ENCODE measurements at places on chromosomes 1 and 21.
A peak's percentile ranks its signal among the peaks of the same experiment; 100 is the strongest.

- peak; percentile 74 for DNase-seq
Observed at GRCh38 chr1:199243423-199244061, 604.7 kb downstream of the PTPRC start.

GRCh38 chr1:110356379-110356778, 17.2 kb downstream of the RBM15 start:
- no peak for DNase-seq

DNA sequence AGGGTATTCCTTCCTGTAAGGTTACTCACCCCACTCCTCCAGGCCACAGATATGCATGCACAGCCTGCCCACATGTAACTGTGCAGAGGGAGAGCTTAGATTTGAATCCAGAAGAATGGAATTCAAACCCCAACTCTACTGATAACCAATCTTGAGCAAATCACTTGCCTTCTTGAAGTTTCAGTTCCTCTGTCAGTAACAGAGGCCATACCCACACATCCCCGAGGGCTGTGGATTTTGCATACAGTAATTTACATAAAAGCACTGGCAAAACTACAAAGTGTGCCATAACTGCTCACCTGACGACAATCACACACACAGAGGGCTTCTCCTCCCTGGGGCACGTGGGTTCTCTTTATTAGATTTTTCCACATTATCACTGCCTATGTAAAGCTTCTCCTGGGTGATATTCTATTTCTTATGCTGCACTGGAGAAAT, 18.6 kb downstream of the CD247 start:
- no peak for DNase-seq

DNA sequence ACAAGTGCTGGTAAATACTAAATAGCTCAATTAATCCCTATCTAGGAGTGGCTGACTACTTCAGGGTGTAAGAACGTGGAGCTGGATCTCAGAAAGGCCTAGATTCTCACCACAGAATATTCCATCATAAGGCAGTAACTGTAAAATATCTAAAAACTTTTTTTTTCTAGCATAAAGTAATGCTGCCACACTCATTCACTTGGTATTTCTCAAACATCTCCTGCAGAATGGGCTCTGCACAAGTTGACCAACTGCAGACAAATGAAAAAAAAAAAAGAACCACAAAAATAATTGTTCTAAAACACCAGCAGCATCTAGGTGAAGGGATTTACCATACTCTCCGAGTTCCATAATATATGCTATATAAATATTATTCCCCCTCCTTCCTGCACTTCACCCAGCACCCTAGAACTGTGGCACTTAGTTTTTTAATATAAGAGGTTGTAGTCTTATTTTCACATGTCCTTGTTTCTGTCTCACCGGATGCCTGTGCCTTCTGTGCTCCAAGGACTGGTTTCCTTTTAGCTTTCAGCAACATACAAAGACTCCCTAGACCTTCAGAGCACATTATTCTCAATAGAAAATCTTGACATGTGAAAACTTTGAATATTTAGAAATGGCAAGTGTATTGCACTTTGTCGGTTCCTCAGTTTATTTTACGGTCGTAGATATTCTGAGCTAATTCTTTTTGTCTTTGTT, 8.9 kb downstream of the VSIG8 start:
- no peak for DNase-seq

DNA sequence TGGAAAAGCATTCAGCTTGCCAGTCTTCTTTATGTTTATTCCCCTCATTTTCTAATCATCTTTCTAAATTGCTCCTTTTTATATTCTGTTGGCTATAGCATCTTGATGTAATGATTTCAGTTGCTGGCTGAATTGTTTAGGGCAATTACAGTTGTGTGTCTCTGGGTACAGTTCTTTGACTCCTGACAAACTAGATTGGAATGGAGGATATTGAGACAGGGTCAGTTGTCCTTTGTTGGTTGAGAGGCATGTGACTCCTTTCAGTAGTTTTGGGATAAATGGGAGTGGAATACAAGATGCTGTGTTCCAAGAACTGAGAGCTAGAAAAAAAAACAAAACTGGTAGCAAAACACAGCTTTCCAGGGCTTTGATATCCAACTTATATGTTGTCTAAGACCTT, 1.5 kb downstream of the CENPF start:
- DNase-seq = no peak

DNA sequence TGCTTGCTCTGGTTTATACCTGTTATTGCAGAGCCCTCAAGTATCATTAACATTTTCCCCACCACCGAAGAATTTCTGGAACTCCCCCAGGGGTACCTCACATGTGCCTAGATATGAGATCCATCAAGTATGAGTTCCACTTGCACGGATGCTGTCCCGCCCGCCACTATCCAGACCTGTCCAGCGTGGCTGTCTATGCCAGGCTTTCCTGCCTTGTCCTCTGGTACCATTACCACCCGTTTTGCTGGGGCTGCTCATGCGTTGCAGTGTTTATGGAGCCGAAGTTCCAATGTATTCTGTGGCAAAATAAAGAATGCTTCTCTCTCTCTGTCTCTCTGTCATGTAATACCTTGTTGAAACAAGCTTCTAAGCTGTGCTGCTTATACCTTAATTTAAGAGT, 543.5 kb upstream of the PTBP2 start:
- DNase-seq = no peak

GRCh38 chr1:185260611-185261010, 56.4 kb downstream of the IVNS1ABP start:
- DNase-seq = no peak

DNA sequence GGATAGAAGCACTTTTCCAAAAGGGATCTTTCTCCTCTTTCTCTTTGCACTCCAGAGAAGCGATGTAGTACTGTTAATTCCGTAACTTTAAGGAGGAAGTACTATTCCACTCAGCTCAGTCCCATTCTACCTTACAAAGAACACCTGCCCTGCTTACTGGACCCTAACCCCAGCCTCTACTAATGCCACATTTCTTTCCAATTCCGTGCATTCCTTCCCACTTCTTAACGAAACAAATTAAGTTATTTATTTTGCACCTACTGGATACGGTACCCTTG, 511 bp downstream of the NDC1 start:
- no peak for DNase-seq

- DNase-seq = peak; percentile 68
Observed at GRCh38 chr1:153567621-153568366, 2.1 kb upstream of the S100A2 start.

- no peak for DNase-seq
Observed at GRCh38 chr1:125118147-125118993, 3933.6 kb downstream of the SRGAP2C start.

- DNase-seq = peak; percentile 45
Observed at GRCh38 chr1:226063977-226064815, 1.7 kb downstream of the H3-3A start.

- DNase-seq = peak; percentile 99
Observed at GRCh38 chr1:99279525-99279924, 15.2 kb downstream of the PLPPR4 start.

- DNase-seq = no peak
Observed at GRCh38 chr1:32338637-32339145, 2.7 kb upstream of the MARCKSL1 start.

- DNase-seq = no peak
Observed at GRCh38 chr1:247357052-247357780, 25.5 kb upstream of the ZNF496 start.

DNA sequence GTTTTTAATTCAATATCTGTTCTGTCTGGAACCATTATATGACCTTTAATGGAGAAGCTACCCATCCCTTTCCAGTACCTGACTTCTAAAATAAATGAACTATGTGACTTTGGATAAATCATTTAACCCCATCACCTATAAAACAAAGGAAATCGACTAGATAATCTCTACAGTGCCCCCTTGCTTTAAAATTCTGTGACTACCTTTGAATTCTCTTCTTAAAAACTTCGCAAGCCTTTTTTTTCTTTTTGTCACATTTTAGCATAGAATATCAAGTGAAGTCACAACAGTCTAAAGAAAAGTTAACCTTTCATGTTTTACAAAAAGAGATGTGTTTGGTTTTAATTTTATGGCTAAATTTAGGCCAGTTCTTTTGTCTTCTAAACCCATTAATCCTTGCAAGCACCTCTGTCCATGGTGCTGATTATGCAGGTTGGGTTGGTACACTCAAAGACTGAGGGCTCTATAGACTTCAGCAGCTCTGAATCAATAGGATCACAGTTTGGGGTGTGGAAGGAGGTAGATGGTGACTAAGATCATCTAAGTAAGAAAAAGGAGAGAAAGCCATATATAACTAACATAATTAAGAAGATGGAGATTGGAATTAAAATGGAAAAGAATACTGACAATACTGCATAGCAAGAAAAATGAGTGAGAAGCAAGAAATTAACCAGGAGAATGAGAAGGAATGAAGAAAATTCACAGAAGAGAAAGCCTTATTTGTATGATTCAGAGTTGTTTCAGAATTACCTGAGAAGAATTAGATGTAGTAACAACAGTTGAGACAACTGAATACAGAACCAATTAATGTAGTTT, 59.2 kb downstream of the TBX15 start:
- DNase-seq = peak; percentile 9

- no peak for DNase-seq
Observed at GRCh38 chr1:234730475-234730769, 120.4 kb upstream of the IRF2BP2 start.

- DNase-seq = no peak
Observed at GRCh38 chr1:160394673-160395072, 5.7 kb upstream of the VANGL2 start.

GRCh38 chr21:45470773-45471524, 66.0 kb downstream of the COL18A1 start:
- DNase-seq = no peak

GRCh38 chr1:87369736-87370478, 41.2 kb downstream of the LMO4 start:
- DNase-seq = peak; percentile 63

DNA sequence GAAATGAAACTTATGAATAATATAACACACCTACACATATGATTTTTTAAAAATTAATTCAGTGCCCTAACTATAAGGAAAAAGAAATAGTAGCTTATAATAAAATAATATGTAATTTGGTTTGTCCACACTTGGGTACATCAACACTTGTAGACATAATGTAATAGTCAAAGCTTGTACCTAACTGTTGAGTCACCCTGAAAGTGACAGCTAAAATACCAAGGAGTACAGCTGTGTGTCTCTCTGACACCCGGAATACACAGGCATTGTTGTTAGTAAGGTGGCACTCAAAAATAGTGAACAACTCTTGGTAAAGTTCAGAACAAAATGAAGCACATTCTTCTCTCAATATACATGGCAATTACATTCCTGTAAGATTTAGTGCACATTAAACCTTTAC, 243.4 kb downstream of the TRABD2B start:
- DNase-seq = no peak

GRCh38 chr1:18198260-18198659, 90.7 kb downstream of the IGSF21 start:
- DNase-seq = peak; percentile 47

DNA sequence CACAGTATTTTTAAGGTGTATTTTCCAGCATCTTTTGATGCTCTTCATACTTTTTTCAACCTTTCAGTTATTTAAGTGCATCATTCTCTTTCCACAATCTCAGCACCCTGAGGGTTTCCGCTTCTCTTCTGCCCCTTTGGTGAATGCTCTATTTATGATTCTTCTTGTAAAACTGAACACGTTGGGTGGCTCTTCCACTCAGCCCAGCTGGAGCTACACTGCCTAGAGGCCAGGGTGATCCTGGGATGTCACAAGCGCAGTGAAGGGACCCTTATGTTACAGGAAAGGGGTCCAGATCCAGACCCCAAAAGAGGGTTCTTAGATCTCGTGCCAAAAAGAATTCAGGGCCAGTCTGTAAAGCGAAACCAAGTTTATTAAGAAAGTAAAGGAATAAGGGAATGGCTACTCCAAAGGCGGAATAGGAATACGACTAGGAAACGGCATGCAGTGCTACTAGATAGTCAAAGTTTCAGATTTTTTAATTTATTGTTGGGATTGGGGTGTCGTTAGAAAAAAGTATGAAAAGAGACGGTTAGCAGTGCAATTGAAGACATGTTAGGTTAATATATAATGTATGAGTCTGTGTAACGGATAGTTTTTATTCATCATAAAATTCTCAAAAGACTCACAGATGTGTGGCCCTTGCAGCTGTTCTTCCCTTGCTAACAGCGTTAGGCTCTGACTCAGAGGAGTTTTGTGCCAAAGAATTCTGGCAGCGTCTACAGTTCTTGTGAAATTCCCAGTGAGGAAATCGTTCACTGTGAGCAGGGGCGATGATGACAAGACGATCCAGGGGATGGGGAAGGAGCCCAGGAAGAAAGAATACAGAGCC, 14.4 kb upstream of the ERVH48-1 start:
- no peak for DNase-seq

DNA sequence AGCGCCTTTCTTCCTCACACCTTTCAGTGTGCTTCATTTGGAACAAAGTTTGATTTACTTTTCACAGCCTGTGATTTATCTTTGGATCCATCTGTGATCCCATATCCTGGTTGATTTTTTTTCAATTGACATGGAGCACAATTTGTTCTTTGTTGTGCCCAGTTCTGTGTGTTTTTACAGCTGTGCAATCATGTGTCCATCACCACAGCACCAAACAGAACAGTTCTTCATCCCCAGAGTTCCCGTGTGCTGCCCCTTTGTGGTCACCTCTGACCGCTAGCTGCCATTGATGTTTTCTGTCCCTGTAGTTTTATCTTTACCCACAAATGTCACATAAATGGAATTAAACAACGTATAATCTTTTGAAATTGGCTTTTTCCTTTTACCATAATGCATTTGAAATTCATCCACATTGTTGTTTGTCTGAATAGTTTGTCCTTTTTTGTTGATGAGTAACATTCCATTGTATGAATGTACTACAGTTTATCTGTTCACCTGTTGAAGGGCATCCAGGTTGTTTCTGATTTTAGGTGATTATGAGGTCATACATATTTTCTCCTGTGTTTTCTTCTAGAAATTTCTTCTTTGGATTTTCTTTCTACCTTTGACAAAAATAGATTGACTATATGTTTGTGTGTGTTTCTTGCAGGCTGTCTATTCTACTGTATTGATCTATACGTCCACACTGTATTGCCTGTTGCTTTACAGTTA, 17.4 kb downstream of the MIGA1 start:
- no peak for DNase-seq

DNA sequence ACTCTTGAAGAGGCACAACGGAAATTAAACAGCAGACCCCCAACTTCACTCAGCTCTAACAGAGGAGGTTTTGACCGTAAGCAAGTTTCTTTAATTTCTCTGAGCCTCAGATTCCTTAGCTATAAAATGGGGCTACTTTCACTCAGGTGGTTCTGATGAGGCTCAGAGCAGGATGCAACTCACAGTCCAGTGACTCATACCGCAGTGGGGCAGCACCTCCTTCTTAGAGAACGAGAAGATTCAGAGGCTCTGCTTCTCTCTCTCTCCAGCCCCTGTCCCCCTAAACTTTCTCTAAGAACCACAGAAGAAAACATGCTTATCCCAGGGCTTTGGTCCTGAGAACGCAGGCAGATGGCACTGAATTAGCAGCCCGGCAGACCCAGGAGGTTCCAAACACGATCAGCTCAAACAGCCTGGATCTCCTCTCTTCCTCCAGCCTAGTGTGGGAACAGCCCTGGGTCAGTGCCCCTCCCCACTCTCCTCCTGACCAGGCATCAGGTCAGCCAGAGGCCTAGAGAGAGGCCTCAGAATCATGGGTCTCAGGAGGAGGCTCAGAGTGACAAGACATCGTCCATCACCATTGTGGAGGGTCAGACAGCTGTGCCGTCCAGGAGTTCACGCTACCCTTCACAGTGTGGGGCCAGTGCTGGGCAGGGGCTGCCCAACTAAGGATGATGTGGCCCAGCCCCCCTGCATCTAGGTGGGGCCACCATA, 433.0 kb downstream of the PTPRU start:
- peak; percentile 38 for DNase-seq

Data from NCI-H82 (cell line).